ENCODE measurements at places on chromosomes 11 and 22.

DNA sequence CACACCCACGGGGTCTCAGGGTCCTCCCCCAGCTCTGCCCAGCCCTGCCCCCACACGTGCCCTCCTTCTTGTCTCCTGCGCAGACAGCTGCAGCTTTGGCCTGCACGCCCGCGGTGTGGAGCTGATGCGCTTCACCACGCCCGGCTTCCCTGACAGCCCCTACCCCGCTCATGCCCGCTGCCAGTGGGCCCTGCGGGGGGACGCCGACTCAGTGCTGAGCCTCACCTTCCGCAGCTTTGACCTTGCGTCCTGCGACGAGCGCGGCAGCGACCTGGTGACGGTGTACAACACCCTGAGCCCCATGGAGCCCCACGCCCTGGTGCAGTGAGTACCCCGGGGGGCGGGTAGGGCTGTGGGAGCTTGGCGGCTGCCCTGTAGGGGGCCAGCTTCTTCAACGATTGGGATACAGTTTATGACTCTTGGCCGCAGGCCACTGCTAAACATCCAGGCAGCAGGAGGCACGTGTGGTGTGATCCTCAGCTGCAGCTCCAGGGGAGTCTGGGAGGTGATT, 30.8 kb downstream of the ST14 start:
- no peak for DNase-seq

DNA sequence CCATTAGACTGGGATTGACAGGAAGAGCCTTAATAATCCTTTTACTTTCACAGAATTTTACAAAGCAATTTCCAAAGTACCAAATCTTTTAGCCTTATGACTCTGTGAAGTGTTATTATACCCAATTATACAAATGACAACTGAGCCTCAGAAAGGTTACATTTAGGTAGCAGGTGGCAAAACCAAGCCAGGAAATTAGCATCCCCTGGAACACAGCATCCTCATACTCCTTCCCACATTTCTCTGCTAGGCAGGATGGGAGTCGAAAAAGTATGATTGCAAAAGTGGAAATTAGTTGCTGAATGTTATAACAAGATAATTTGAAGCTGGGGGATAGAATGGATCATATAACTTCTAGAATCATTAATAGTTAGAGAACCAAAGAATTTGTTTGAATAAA, 359.7 kb upstream of the PDGFD start:
- no peak for DNase-seq

DNA sequence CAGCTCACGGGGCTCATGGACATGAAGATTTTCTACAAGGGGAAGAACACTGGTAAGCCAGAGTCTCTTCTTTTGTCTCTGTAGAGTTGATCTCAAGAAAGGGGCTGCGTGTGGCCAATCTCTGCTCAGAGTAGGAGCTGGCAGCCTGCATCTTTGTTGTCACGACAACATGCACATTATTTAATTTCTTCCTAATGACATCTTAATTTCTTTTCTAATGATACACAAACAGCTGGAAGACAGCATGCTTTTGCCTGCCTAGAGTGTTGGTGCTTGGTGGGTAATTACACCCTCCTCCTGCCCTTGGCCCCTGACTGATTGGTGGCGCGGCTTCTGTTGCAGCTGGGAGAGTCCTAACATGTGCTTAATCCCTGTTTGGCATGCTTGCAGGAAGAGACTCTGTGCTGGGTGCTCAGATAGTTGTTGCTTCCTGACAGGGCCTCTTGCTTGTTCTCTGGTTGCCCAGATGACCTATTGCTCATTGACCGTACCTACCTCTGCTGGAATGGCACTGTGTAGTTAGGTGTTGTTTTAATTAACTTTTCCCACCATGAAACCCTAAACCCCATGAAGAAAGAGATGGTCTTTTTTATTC, 106.9 kb upstream of the SORL1-AS1 start:
- no peak for DNase-seq

GRCh38 chr11:43944761-43945311, 2.4 kb downstream of the C11orf96 start:
- DNase-seq = peak; percentile 52

- DNase-seq = no peak
Measured at GRCh38 chr22:38799265-38800002, 5.5 kb upstream of the DNAL4 start.

GRCh38 chr11:132140056-132140455, 769.6 kb downstream of the NTM start:
- DNase-seq = no peak
